ENCODE measurements at places on chromosomes 12 and 14. TPM values are rescaled to one million over a fixed set of nuclear protein-coding genes. Genes with fewer than 3 reads are reported as not detected.

CDH24 gene
- 4.3 TPM for total RNA-seq

CD69 gene
- total RNA-seq, result 0.16 TPM

FSCB gene
- not detected for total RNA-seq

GPR65 gene
- total RNA-seq, result not detected

KIF26A gene
- 3.4 TPM for total RNA-seq

KLHL33 gene
- not detected for total RNA-seq

FAM186B gene
- 0.16 TPM for total RNA-seq

IGFBP6 gene
- total RNA-seq, result 240 TPM

LYZ gene
- total RNA-seq, result 0.45 TPM

Data from A549 treated with GW870086 at 1 μM for 4 hours (cell line).